NCI-H2107 (cell line): ENCODE measurements at places on chromosomes 6 and 20.

- no peak for DNase-seq
Observed at GRCh38 chr6:27882624-27883023, 29.6 kb downstream of the OR2B2 start.

GRCh38 chr6:9647599-9647998, 767.3 kb downstream of the TFAP2A start:
- no peak for DNase-seq

GRCh38 chr20:14785065-14785743, 447.8 kb upstream of the FLRT3 start:
- DNase-seq = no peak

GRCh38 chr6:167699141-167699931, 127.4 kb upstream of the AFDN start:
- no peak for DNase-seq

- DNase-seq = no peak
Observed at GRCh38 chr6:10576226-10576625, 55.1 kb downstream of the GCNT2 start.

DNA sequence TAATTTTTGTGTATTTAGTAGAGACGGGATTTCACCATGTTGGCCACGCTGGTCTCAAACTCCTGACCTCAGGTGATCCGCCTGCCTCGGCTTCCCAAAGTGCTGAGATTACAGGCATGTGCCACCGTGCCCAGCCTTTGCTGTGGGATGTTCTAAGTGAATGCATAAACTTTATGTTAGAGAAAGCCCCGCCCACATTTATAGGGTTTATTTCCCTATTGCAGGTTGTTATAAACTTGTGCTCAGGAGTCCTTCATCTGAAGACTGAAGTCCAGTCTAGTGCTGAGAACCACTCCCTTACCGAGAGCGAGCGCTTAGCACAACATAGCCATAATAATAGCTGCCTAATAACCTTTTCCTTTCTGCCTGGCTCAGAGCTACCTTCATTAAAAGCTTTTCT, 75.4 kb upstream of the ZNF217 start:
- no peak for DNase-seq

GRCh38 chr6:34056305-34057108, 89.4 kb downstream of the GRM4 start:
- no peak for DNase-seq

GRCh38 chr6:44232676-44233566, 9.5 kb downstream of the SLC29A1 start:
- DNase-seq = no peak

DNA sequence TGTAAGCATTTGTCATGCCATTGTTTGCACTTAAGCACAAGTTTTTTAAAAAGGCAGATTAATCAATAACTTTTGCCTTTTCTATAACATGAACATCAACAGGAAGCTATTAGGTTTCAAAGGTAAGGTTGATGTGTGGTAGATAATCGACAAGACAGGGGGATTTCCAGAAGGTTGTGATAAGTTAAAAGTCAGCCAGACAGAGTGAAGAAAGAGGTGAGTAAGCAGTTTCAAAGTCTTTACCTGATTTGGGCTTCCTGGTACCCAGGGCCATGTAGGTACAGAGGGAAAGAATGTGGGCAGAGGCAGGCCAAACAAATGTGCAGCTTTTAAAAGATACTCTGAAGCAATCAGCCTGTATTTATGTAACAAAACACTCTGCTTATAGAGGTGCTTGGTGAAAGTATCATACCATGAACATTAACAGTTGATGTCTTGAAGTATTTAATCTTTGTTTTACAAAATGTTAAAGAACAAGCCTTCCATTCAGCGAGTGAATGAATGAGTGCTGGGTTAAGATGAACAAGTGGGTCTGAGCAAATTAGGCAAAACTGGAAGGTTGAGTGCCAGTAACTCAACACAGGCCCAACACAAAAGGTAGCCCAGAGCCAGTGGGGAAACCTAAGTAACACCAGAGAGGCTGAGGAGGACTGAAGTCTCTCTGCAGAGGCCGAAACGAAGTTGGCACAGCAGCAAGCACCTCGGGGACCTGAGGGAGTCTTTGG, 60.2 kb downstream of the LRRC1 start:
- no peak for DNase-seq

DNA sequence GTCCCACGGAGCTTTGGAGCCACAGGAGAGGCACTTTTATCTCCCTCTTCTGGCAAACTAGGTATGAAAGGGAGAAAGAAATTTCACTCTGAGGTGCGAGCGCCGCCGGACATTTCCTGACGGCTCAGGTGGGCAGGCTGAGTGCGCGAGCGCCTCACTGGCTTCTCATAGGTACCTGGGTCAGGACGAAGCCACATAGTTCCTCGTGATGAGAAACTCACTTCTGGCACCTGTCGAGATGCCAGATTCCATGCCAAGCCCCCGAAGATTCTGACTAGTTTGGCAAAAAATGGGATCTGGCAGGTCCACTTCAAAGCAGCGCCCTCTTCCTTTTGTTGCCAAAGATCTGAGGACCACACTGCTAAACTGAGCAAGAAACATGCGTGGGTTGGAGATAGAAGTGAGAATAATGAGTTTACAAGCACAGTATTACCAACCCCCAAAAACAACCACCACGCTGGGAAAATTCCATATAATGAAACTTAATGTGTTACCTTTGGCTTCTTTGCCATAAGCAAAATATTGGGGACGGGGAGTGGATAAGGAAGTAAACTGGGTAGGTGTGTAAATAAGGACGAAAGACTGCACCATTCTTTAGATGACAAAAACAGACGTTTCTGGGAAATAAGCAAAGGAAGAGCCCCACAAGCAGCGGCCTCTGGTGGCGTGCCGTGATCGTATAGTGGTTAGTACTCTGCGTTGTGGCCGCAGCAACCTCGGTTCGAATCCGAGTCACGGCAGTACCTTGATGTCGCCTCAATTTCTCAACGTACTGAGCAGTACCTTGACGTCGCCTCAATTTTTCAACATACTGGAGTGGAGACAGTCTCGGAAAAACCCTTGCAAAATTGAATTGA, 89.8 kb upstream of the PRSS16 start:
- DNase-seq = no peak

GRCh38 chr20:22861990-22862389, 173.1 kb upstream of the SSTR4 start:
- DNase-seq = no peak

- DNase-seq = no peak
Observed at GRCh38 chr6:90605749-90606340, 19.0 kb upstream of the MAP3K7 start.

- no peak for DNase-seq
Observed at GRCh38 chr20:41171736-41172295, 34.5 kb downstream of the PLCG1 start.

GRCh38 chr6:111884068-111884467, 10.8 kb upstream of the FYN start:
- no peak for DNase-seq

- DNase-seq = no peak
Observed at GRCh38 chr6:63940056-63940455, 304.5 kb downstream of the PHF3 start.

DNA sequence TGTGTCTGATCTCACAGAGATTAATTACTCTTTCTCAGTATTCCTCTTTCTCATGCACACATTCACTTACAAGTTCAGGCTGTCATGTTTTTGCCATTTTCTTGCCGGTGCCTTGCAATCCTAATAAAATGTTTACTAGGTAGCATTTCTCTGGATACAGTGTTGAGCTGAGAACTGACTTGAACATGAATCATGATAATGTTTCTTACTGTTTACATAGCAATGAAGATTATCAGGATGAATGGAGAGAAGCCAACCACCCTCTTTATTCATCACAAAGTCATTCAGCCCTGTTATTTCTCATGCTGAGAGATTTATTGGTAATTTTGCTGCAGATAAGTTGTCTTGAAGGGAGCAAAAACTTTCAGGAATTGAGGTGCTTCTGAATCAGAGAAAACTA, 185.5 kb upstream of the ECI2 start:
- DNase-seq = no peak

DNA sequence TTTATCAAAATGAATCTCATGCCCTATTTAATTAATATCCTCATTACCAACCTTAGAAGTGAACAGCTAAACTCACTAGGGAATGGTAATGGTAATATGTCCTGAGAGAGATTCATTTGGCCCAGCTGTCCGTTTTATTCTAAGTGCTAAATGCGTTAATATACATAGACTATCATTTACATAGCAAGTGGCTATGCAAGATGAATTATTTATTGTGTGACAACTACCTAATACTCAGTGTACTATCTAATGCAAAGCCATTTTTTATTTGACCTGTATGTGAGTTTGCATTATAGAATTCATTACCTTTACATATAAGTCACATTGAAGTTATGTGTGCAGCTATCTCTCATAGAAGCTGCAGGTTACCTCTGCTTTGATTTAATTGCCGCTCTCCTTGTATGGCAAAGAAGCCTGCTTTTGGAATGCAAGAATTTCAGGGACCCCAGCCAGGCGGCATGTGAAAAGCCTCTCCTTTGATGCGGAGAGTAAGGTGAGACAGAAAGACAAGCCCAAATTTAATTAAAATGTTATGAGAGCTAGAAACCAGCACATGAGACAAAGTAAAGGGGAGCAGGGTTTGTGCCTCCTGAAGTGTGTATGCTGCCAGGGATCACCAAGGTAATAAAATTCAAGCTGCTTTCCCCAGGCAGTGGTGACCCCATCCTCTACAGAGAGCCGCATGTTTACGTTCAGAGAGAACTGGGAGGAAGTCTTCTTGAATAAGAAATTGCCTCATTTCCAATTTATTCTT, 693.0 kb upstream of the MAP3K7 start:
- DNase-seq = no peak

DNA sequence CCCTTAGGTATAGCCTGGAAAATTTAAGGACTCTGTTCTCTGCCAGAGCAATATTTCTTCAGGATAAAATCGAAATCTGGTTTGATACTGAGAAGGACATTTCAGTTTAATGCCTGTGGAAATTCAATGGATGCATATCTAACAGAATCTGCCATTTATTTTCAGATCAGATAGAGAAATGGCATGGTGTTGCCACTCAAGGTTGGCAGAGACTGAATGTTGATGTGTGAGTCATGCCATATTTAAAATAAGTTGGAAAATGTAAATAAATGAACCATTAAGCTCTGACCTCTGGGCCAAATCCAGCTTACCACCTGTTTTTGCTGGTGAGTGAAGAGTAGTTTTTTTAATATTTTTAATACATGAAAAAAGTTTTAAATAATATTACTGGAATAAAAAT, 594.6 kb downstream of the DOK5 start:
- no peak for DNase-seq

GRCh38 chr6:43076464-43077332, 584 bp downstream of the PTK7 start:
- DNase-seq = no peak

DNA sequence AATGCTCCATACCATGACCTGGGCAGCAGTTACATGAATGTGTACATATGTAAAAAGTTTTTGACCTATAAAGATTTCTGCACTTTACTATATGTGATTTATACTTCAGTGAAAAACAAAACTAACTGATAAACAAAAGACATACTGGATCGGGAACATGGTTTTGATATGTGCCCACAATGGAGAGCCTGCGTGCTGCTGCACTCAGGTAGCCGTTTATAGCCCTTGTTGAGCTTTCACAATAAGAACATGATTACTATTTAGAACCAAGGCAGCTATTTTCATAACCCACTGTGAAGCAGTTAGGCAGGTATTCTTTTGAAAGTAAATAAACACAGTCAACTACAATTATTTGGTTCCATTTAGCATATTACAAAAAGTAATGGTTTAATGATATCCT, 195.9 kb upstream of the RAB32 start:
- DNase-seq = no peak

DNA sequence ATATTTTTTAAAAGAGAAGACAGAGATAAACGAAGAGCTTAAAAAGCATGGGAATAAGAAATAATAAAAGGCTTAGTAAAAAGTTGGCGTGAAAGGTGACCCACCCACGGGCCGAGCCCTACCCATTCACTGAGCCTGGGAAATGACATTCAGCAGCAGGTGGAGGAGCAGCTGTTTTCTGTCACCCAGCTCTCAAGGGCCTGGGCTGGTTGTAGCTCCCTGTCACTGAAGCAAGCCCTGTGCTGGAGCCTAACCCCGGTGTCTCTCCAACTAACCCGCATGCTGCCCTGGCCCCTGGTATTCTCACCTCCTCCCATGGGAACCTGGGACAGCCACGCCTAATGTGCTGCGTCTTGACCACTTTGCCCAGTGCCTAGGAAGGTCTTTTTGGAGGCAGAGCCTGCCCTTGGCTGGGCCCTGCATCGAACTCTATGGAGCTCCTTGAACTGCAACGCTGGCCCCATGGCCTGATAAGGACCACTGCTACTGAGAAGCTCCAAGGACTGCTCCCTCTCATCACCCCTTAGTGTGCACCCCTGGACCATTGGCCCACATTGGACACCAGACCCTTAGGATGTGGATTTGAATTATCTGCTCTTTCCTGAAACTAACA, 68.8 kb upstream of the IYD start:
- no peak for DNase-seq

GRCh38 chr20:22052025-22052650, 346.7 kb downstream of the PAX1 start:
- DNase-seq = no peak

DNA sequence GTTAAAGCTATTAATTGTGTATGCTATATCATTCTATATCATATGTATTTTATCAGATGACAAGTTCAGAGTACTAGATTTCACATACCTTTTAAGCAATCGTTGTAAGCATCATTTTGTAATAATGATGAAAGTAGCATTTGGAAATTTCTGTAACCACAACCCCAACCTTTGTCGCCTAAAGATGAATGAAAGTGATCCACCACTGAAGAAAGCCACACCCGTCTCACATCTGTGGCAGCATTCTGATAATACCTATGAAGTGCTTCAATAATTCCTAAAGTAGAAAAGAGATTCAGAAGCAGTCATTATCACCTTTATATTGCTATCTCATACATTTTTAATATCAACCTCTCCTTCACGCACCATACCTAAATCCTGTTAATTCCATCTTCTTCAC, 16.6 kb downstream of the ZUP1 start:
- no peak for DNase-seq

DNA sequence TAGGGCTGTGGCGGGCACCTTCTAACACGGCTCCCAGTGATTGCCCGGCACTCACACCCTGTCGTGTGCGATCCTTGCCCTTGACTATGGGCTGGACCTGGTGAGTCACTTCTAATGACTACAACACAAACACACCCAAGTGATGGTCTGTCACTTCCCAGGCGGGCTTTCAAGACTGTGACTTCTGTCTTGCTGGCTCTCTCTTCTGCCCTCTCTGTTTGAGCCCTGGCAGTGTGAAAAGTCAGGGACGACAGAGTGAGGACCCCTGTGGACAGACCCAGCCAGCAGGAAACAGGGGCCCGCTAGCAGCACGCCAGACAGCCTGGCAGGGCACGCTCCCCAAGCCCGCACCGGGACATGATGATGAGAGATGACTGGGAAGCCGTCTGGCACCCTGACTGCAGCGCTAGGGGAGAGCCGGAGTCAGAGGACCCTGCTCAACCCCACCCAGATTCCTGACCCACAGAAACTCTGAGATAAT, 43.0 kb downstream of the KIF16B start:
- no peak for DNase-seq

DNA sequence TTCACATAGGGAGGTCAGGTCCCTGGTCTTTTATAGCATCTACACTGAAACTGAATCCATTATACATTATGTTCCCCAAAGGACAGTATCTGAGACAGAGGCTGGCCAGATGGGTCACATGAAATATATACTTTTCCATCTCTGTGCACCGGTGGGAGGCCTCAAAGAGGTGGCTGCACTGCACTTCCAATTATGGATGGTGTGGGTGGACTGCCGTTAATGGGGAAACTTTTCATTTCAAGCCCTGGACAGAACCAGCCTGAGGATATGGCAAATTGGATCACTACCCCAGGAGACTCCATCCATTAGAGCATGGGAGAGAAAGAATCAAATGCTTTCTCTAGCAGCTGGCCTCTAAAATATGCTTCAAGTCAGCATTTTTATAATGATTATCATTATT, 280.5 kb upstream of the OPRM1 start:
- no peak for DNase-seq
